ENCODE measurements at places on chromosomes 6 and 20.

DNA sequence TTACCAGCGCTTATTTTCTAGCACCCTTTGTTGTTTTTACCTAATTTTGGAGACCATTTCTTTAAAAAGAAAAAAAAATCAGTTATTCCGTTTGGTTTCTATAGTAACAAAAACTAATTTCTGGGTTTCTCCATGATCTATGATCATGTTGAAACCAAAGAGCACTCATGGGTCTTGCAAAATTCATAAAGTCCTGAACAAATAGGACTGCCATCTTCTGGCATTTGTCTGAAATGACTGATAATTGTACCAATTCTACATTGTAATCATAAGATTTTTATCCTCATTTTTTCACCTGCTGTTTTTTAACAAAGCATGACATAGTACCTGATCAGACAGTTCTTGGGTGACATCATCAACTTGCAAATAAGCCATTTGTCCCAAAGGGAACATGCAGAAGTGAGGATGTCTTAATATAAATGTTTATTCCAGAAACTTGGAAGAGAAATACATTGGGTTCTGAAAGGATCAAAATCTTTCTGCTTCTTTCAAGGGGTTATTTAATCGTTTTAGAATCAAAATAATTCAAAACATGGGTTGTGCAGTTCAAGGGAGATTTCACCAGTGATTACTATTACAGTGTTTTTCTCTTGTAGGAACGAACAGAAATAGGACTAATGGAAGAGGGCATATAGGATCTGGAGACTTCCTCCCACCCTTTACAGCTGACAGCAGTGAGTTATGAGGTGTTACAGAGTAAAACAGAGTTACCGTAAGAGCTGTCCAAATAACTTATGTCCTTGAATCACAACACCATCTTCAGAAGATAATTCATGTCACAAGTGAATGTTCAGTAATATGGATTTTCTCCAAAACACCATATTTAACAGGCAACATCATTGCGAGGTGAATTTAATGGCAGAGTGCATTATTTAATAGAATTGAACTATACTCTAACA is 87.1 kb upstream of the GJE1 start:
- DNase-seq = no peak

- no peak for DNase-seq
Observed at GRCh38 chr6:101912311-101912710, 518.8 kb downstream of the GRIK2 start.

DNA sequence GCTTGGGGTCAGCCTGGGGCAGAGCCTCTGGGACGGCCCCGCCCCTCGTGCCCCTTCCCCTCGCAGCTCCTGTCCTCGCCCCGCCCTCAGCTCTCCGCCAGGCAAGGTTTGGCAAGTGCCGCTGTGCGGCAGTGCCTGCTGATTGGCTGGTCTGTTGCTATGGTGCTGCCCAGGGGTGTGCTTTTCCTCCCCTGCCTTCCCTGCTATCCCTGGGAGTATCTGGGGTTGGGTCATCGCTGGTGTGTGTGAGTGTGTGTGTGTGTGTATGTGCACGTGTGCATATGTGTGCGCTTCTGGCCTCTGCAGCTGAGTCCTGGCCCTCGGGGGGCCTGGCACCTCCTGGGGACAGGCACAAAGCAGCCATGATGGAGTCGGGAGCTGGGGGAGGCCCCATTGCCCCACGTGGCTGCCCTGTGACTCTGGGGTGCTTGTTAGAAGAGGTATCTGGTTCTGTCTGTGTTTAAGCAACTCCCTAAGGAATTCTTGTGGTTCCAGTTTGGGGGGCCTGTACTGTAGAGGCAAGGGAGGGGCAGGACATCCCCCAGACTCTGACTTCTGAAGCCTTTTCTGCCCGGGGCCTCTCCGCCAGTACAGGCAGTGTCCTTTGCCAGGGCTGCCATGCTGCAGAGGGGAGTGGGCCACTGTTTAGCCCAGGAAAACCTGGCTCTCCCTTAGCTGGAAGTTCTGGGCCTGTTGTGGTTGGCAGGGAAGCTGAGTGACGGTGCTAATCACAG is 6.9 kb downstream of the RTEL1 start:
- DNase-seq = no peak

- DNase-seq = no peak
Observed at GRCh38 chr6:82381278-82381677, 17.7 kb downstream of the TPBG start.

- no peak for DNase-seq
Observed at GRCh38 chr6:18598551-18599264, 211.6 kb downstream of the RNF144B start.

DNA sequence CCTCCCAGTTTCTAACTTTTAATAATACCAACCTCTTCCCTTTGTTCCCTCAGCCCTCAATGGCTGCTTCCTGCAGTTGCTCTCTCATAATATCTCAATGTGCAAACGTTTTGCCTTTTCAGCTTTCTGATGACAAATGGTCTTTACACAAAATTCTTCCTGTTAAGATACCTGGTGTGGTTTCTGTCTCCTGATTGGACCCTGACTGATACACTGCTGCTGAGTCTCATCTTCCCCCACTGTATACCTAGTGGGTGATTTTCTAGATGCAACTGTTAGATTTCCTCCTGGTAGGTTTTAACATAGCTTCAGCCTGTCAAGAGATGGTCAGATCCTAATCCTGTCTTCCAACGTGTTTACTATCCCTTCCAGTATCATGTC is 147.9 kb upstream of the TOP1 start:
- no peak for DNase-seq

GRCh38 chr6:150720774-150721233 is 121.1 kb downstream of the PLEKHG1 start:
- DNase-seq = no peak

DNA sequence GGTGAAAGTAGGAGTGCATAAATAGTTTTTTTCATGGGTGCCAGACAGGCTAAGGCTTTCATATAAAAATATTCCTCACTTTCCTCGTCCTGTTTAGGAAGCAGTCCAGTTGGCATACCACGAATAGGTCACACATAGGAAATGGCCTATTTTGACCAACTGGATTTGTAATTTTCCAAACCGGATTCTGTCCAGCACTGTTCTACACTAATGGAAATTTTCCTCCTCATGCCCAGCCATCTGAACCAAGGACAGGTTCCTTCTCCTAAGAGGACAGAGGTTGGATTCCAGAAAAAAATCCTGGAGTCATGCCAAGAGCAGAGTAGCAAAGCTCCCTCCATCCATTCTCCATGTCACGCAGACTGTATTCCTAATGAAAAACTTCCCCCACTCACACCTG is 43.1 kb downstream of the PANK2 start:
- no peak for DNase-seq

GRCh38 chr6:134882426-134883038 is 67.4 kb downstream of the ALDH8A1 start:
- no peak for DNase-seq

- DNase-seq = no peak
Observed at GRCh38 chr20:44394702-44395460, 39.4 kb downstream of the HNF4A start.

- no peak for DNase-seq
Observed at GRCh38 chr6:16146527-16146955, 17.7 kb downstream of the MYLIP start.

DNA sequence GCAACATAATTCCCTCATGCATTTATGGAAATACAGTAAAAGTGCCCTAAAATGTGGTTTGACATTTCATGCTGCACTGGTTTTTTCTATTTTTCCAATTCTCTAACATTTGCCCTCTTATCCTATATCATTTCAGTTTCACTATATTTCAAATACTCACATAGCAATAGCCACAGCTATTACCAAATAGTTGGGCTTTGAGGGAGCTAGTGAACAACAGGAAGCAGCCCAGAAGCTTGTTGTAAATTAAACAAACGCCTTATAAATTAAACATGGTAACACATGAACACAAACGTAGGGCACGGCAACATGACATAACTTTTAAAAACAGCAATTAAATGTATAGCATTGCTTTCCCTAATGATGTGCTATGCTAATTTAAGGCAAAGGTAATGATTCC is 469.0 kb downstream of the CDC5L start:
- DNase-seq = no peak

DNA sequence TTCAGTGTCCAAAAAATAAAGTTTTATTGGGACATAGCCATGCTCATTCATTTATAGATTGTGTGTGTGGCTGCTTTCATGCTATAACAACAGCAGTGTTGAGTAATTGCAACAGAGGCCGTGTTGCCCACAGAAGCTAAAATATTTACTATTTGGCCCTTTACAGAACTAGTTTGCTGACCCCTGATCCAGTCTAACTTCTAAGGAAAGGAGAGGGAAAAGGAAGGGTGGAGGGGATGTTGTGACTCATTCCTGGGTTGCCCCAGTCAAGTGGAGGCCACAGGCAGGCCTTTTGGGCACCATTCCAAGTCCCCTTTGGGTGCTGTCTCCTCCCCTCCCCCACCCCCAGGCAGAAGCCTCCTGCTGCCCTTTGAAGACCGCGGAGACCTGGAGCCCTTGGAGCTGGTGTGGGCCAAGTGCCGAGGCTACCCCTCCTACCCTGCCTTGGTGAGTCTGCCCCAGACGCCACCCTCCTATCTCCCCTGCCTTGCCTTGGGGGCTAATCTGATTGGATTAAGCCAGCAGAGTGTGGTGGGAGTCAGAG is 28.4 kb downstream of the BRPF3 start:
- no peak for DNase-seq

GRCh38 chr6:151757506-151757955 is 50.0 kb upstream of the ESR1 start:
- no peak for DNase-seq

- DNase-seq = no peak
Observed at GRCh38 chr6:162497389-162497788, 230.2 kb downstream of the PRKN start.

GRCh38 chr6:76856065-76856464 is 607.2 kb downstream of the HTR1B start:
- no peak for DNase-seq

- DNase-seq = no peak
Observed at GRCh38 chr6:4295058-4295782, 159.8 kb upstream of the ECI2 start.

- DNase-seq = no peak
Observed at GRCh38 chr20:859751-860231, 26.3 kb downstream of the FAM110A start.

GRCh38 chr6:64782877-64783276 is 924.1 kb downstream of the EYS start:
- no peak for DNase-seq

GRCh38 chr20:45965169-45966002 is 6.6 kb downstream of the ZNF335 start:
- no peak for DNase-seq

- DNase-seq = no peak
Observed at GRCh38 chr6:118697554-118697953, 46.2 kb upstream of the CEP85L start.

DNA sequence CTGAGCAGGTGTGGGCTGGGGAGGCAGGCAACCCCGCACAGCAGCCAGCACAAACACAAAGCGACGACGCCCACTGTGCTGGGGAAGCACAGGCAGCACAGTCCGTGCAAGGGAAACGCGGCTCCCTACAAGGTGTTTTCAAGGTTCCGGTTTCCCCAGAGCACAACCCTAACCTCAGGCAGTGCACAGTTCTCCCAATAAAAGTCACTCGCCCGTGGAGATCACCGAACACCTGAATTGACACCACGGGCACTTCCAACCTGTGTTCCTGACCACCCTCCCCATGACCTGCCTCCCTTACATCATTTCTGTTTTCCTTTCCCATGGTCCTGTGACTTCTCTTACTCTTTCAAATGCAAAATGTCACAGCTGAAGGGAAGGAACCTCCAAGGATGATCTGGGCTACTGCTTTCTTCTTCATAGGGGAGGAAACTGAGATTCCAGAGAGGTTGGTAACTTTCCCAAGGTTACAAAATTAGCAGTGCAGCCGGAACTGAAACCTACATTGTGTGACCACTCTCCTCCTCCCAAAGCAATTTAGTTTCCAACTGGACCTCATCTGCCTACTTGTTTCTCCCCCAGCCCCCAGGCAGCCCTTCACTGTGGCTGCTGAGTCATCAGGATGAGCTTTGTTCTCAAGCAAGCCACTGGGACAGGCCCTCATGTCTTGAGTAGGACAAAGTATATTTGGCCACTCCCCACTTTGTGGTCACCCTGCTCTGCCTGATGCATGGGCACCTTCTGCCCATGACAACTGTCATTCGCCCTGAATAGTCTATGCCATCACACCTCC is 125.3 kb downstream of the ATXN1 start:
- DNase-seq = no peak

GRCh38 chr6:39938773-39939654 is 4.8 kb upstream of the MOCS1 start:
- no peak for DNase-seq

Measured in cortex of kidney (tissue), 1 donor.